ENCODE measurements at places on chromosomes 12 and 14.

GRCh38 chr12:6340032-6340638, 1.7 kb downstream of the TNFRSF1A start:
- H3K27me3 ChIP-seq: no peaks in the 10 kb centered on the region
- peak overlapping the region; percentile 97 for H3K27ac ChIP-seq
- H3K36me3 ChIP-seq: peaks cover 5% of the 10 kb centered on the region

DNA sequence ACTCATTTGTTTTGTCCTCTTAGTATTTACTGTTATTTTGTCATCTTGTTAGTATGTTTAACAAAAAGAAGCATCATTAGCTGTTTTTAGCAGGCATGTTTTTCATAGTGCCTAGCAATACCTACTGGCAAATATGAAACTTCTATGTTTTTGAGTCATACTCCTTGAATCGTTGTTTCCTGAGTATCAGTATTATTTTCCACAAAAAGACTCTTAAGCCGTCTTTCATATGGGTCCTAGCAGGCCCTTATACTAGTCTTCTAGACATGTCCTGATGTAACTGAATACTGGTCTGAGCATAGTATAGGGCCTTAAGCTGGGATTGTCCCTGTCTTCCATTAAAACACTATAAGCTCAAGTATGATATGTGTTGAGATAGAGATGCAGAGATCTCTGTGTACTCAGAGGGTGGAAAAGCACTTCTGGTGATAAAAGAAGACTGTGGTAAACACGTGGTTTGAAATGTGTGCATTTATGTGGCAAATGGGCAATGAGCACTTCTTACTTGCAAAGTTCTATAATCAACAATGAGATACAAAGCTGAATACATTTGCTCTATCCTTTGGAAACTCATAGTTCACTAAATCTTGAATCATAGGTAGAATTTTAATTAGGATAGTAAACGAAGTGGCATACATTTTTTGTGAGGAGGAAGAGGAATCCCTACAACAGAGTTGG, 348.8 kb downstream of the PDZRN4 start:
- H3K27me3 ChIP-seq: no peaks in the 10 kb centered on the region
- no peak for DNase-seq
- H3K36me3 ChIP-seq: no peaks in the 10 kb centered on the region
- H3K4me1 ChIP-seq: no peaks in the 10 kb centered on the region
- no peak overlapping the region for H3K27ac ChIP-seq

GRCh38 chr12:123559468-123559867, 24.9 kb upstream of the TMED2 start:
- no peaks in the 10 kb centered on the region for H3K36me3 ChIP-seq
- no peak overlapping the region for H3K4me3 ChIP-seq
- no peaks in the 10 kb centered on the region for H3K27me3 ChIP-seq
- no peaks in the 10 kb centered on the region for H3K4me1 ChIP-seq
- no peak for DNase-seq

GRCh38 chr12:21330682-21331253, 3.9 kb downstream of the SLCO1A2 start:
- no peak for DNase-seq
- no peak overlapping the region for H3K4me3 ChIP-seq
- H3K36me3 ChIP-seq: no peaks in the 10 kb centered on the region

GRCh38 chr12:132837693-132838409, 9.2 kb upstream of the GOLGA3 start:
- peaks cover 41% of the 10 kb centered on the region for H3K36me3 ChIP-seq
- H3K27ac ChIP-seq: peak overlapping the region; percentile 14
- H3K4me3 ChIP-seq: no peak overlapping the region
- no peaks in the 10 kb centered on the region for H3K4me1 ChIP-seq

- H3K27me3 ChIP-seq: no peaks in the 10 kb centered on the region
- no peaks in the 10 kb centered on the region for H3K4me1 ChIP-seq
- H3K27ac ChIP-seq: no peak overlapping the region
- no peaks in the 10 kb centered on the region for H3K36me3 ChIP-seq
- no peak for DNase-seq
Measured at GRCh38 chr14:44438221-44438620, 68.9 kb downstream of the FSCB start.

- peaks cover 35% of the 10 kb centered on the region for H3K36me3 ChIP-seq
- H3K4me1 ChIP-seq: no peaks in the 10 kb centered on the region
- H3K4me3 ChIP-seq: no peak overlapping the region
- DNase-seq: no peak
Measured at GRCh38 chr12:55982319-55982936, 8.6 kb downstream of the RAB5B start.

GRCh38 chr12:18250313-18250916, 10.9 kb upstream of the PIK3C2G start:
- no peak overlapping the region for H3K27ac ChIP-seq
- H3K27me3 ChIP-seq: no peaks in the 10 kb centered on the region
- no peak overlapping the region for H3K4me3 ChIP-seq
- DNase-seq: no peak
- H3K4me1 ChIP-seq: no peaks in the 10 kb centered on the region
- H3K36me3 ChIP-seq: no peaks in the 10 kb centered on the region

GRCh38 chr12:93614917-93615596, 42.6 kb downstream of the SOCS2 start:
- H3K36me3 ChIP-seq: no peaks in the 10 kb centered on the region
- H3K27me3 ChIP-seq: no peaks in the 10 kb centered on the region
- DNase-seq: no peak

- H3K27me3 ChIP-seq: no peaks in the 10 kb centered on the region
- no peak for DNase-seq
- H3K27ac ChIP-seq: no peak overlapping the region
- peaks cover 41% of the 10 kb centered on the region for H3K36me3 ChIP-seq
- H3K4me1 ChIP-seq: no peaks in the 10 kb centered on the region
Measured at GRCh38 chr14:64186231-64187129, 107.7 kb downstream of the ESR2 start.

DNA sequence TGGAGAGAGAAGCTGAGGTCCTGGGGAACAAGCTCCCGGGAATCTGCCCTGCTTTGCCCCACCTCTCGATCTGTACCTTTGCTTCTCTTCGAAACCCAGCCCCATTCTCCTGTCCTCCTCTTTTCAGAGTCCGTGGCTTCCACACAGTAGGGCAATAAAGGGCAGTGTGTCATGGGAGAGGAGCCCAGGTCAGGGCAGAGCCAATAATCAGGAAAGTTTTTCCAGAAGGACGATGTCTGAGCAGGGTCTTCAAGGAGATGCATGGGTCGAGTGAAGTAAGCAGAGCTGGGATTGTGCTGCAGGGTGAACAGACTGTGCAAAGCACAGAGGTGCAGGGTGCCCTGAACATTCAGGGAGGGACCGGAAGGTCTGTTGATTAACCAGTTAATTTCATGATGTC, 22.1 kb upstream of the SERPINA4 start:
- no peak overlapping the region for H3K4me3 ChIP-seq
- H3K4me1 ChIP-seq: no peaks in the 10 kb centered on the region
- no peaks in the 10 kb centered on the region for H3K27me3 ChIP-seq

GRCh38 chr12:86721713-86722397, 465.7 kb upstream of the MGAT4C start:
- no peaks in the 10 kb centered on the region for H3K36me3 ChIP-seq
- H3K27ac ChIP-seq: no peak overlapping the region
- H3K27me3 ChIP-seq: no peaks in the 10 kb centered on the region
- no peaks in the 10 kb centered on the region for H3K4me1 ChIP-seq

GRCh38 chr12:21505888-21506287, 4.3 kb downstream of the GOLT1B start:
- H3K36me3 ChIP-seq: peaks cover 6% of the 10 kb centered on the region
- no peak overlapping the region for H3K27ac ChIP-seq
- no peaks in the 10 kb centered on the region for H3K4me1 ChIP-seq
- no peaks in the 10 kb centered on the region for H3K27me3 ChIP-seq
- DNase-seq: no peak

DNA sequence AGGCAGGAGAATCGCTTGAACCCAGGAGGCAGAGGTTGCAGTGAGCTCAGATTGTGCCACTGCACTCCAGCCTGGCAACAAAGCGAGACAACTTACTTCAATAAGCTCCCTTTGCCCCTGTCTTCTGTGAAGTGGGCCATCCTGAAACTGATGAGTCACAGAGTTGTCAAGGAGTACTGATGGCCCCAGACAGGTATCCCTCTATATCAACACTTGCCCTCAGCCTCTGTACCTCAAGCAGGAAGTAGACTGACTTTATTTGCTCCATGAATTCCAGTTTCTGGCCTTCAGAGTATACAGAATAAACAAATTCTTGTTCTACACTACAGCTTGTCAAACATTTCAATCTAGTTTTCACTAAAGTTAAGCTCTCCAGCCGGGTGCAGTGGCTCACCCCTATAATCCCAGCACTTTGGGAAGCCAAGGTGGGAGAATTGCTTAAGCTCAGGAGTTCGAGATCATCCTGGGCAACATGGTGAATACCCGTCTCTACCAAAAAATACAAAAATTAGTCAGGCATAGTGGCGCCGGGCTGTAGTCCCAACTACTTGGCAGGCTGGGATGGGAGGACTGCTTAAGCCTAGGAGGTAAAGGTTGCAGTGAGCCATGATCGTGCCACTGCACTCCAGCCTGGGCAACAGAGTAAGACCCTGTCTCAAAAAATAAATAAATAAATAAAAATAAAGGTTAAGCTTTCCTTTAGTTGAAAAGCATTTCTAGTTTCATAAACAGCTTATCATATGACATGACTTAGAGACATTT, 16.4 kb upstream of the LRP10 start:
- H3K4me1 ChIP-seq: peaks cover 23% of the 10 kb centered on the region
- H3K4me3 ChIP-seq: no peak overlapping the region
- no peak overlapping the region for H3K27ac ChIP-seq
- DNase-seq: no peak

- no peaks in the 10 kb centered on the region for H3K27me3 ChIP-seq
- no peaks in the 10 kb centered on the region for H3K4me1 ChIP-seq
- H3K36me3 ChIP-seq: no peaks in the 10 kb centered on the region
- H3K27ac ChIP-seq: no peak overlapping the region
- no peak for DNase-seq
Measured at GRCh38 chr14:99996951-99997571, 68.2 kb upstream of the EVL start.

- H3K4me3 ChIP-seq: no peak overlapping the region
- no peaks in the 10 kb centered on the region for H3K4me1 ChIP-seq
- no peaks in the 10 kb centered on the region for H3K36me3 ChIP-seq
- H3K27ac ChIP-seq: no peak overlapping the region
- DNase-seq: no peak
- no peaks in the 10 kb centered on the region for H3K27me3 ChIP-seq
Measured at GRCh38 chr12:47995981-47996401, 8.3 kb downstream of the COL2A1 start.

DNA sequence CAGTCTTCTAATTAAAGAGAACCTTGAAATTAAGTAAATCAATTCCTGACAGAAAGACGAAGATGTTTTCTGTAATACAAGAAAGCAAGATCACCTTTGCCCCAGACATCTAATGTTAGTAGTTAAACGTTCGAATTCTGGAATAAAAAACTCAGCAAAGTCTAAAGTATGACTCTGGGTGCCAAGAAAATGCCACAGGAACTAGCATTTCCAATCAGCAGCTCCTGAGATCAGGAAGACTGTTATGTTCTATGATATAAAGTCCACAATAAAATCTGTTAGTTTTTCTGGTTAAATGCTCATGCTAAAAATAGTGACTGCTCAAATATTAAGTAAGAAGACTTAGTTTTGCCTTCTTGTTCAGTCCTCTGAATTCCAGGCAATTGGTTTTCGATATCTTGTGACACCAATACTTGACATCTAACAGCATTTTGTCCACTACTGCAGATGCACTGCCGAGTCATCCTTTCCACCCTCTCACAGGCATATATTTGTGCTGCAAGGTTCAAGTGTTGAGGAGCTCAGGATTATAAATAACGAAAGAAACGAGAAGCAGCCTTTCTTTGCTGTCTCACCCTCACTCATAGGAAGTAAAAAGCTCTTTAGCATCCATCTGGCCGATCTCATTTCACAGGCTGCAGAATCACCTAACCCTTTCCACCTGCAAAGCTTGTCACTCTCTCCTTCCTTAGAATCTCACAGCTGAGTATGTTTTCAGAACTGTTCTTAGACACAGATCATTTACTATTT, 32.0 kb downstream of the SSH1 start:
- H3K27me3 ChIP-seq: no peaks in the 10 kb centered on the region
- DNase-seq: no peak
- peaks cover 29% of the 10 kb centered on the region for H3K36me3 ChIP-seq

DNA sequence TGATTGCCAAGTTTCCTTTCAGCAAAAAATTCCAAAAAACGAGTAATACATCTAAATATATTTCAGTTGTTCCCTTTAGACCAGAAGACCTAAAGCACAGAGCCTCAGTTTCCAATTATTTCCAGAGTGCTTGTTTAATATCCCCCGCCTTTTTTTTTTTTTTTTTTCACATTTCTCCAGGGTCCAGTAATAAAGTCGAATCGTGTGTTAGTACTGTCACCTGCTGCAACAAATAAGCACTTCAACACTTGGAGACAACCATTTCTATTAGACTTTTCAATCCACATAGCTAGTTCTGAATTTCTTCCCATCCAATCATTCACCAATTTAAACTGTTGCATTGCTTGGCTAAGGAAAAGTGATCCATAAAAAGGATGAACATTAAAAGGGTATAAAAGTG, 13.6 kb downstream of the PDE6H start:
- DNase-seq: no peak
- no peak overlapping the region for H3K4me3 ChIP-seq
- H3K4me1 ChIP-seq: no peaks in the 10 kb centered on the region
- no peaks in the 10 kb centered on the region for H3K27me3 ChIP-seq

GRCh38 chr12:3991798-3992580, 118.8 kb upstream of the PARP11 start:
- no peak overlapping the region for H3K27ac ChIP-seq
- no peak overlapping the region for H3K4me3 ChIP-seq
- H3K27me3 ChIP-seq: no peaks in the 10 kb centered on the region
- no peaks in the 10 kb centered on the region for H3K4me1 ChIP-seq
- H3K36me3 ChIP-seq: no peaks in the 10 kb centered on the region
- DNase-seq: no peak

Measured in ascending aorta (tissue), 2 donors.